NCI-H1694 treated with DMSO at 0.1 percent for 48 hours (cell line): ENCODE measurements at places on chromosomes 13 and 19.

DNA sequence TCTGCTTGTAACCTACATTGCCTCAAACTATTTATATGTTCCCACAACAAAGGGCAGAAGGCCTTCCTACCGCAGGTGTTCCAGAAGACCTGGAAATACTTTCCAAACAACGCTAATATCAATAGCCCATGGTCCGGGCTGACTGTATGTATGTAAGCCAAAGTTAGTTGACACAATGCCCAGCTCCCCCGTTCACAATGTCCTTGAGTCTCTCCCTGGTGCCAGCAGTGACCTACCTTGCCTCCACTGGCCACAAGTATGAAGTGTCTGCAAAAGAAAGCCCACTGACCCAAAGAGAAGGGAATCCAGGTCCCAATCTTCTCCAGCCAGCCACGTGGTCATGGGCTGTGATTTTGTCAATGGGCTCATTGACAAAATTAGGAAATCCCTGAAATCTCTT, 118.6 kb downstream of the DLEU7 start:
- no peak for DNase-seq

DNA sequence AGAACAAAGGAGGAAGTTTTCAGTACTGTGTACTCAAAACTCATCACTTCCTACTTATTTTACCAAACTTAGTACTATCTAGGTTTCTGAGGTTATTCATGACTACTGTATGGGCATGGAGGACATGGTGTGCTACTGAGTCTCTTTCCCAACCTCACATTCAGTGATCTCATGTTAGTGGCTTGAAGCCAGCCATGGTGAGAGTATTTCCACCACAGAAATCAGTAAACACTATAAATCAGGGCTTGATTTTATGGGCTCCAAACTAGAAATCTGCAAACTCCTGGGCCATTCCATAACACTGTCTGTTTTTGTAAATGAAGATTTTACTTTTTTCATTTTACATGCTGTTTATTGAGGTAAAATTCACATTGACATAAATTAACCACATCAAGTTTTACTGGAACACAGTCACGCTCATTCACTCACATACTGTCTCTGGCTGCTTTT, 19.7 kb downstream of the MED26 start:
- no peak for DNase-seq

DNA sequence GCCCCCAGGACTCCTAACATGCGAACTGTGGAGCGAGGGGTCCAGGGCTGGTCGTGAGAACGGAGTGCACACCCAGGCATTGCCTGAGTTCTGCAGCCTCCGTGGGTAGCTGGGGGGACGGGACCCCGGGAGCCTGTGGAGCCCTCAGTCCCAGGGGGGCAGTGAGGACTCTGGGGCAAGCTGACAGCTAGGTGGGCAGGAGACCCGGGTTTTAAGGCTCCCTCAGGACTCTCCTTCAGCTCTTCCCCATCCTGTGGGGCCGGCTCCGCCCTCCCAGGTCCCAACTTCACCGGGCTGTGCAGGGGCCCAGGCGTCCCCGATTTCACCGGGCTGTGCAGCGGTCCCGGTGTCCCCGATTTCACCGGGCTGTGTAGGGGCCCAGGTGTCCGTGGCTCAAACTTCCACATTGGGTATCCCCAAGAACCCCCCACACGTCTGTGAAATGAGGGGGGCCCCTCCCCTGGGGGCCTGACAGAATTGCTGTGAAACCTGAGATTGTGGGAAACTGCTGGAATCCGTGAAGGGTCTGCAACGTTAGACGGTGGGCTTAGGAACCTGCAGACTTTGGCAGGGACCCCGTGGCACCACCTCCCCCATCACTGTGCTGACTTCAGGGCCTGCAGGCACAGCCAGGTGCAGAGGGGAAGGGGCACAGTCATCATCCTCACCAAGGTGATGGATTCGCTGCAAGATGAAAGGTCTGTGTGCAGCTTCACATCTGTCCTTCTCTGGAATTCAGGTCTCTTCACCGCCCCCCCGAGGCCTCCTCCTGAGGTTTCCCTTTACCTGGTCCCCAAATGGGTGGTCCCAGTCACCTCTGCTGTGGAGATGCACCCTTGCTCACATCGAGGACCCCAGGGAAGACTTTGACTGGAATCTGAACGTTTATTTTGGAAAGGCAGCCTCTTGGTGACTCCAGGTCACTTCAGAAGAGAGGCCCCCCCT, 73.2 kb upstream of the MCF2L start:
- DNase-seq, result peak; percentile 100

DNA sequence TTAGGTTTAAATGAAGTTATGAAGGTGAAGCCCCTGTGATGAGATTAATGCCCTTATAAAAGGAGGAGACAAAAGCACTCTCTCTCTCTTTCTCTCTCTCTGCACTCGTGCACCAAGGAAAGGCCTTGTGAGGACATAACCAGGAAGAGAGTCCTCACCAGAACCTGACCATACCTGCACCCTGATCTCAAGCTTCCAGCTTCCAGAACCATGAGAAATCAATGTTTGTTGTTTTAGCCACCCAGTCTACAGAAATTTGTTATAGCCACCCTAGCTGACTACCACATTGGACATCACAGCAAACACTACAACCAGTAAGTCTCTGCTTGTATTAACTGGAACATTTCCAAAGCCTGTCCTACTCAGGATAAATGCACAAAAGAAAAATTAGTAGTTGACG, 34.7 kb upstream of the WDFY2 start:
- no peak for DNase-seq

- no peak for DNase-seq
Measured at GRCh38 chr19:44499559-44499958, 763 bp downstream of the ZNF180 start.

DNA sequence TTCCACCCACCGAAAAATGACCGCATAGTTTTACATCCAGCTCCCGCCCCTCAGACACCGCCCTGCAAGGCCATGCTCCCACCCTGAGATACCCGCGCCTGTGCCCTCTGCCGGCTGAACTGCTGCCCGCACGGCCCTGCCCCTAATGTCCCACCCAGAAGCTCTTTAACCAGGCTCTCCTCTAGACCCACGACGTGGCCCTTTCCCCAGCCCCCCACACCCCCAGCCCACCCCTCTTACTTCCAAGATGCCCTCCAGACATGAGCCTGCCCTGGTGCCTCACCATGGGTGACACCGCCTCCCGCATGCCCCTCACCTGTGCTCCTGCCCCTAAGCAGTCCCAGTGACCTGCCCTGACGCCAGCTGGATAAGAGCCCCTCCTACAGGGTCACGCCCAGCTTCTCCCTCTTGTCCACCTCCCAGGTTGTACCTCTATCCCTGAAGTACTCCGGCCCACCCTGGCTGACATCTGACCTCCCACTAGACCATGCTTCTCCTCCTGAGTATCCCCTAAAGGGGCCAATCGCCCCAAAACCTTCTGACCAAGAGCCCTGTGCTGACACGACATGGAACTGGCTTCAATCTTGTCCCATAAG, 51.2 kb downstream of the COLGALT1 start:
- no peak for DNase-seq

DNA sequence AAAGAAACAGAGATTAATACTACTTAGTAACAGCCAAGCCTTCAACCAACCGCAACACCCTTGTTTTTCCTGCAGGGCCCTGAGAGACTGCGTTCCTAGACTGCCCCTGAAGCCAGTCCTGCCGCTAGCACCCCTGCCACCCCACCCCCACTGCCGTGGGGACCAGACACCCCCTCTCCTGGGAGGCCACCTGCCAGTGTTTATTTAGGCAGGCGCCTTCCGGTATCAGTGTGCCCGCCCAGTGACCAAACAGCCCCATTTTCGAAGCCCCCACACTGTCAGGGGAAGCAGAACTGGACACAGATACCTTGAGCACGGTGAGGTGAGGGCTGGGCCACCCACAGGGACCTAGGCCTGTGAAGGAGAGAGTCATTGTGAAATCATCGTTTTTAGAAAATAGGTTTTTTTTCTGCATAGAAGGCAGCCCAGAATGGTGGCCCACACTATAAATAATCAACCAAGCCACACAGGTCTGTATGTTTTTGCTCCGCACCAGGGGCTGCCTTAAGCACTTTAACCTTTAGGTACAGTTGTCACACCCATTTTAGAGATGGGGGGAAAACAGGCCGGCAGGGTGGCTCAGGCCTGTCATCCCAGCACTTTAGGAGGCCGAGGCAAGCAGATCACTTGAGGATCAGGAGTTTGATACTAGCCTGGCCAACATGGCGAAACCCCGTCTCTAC, 3.5 kb upstream of the TLE5 start:
- DNase-seq, result no peak

DNA sequence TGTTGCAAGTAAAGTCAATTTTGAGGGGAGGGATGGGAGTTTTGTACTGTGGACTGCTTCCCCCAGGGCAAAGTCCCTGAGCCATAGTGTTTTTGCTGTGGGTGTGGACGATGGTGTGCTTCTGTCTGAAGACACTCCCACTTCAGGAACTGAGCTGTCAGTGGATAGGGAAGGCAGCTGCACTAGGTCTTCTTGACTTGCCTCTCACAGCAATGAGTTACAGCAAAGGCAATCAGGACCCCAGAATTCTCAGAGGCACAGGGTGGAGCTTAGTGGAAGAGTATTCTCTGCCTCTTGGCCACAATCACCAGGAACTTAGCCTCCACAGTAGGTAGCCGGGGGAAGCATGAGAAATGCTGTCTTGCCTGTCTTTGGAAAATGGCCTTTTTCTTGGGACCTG, 1416.6 kb upstream of the MIR17HG start:
- no peak for DNase-seq

DNA sequence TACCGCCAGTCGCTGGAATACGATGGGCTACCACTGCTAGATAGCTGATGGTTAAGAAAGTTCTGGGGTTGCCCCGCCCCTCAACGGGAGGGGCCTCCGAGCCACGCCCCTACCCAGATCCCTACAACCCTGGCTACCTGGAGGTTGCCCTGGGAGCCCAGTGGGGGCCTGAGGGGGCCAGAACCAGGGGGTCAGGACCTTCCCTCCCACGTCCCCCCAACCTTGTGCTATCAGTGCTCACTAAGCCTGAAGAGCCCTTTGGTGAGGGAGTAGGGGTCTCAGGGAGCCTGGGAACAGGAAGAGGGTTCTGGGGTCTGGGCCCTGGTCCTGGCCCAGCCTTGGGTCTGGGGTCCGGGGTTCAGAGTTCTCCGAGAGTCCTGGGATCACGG, 8.9 kb downstream of the OCEL1 start:
- DNase-seq, result no peak

DNA sequence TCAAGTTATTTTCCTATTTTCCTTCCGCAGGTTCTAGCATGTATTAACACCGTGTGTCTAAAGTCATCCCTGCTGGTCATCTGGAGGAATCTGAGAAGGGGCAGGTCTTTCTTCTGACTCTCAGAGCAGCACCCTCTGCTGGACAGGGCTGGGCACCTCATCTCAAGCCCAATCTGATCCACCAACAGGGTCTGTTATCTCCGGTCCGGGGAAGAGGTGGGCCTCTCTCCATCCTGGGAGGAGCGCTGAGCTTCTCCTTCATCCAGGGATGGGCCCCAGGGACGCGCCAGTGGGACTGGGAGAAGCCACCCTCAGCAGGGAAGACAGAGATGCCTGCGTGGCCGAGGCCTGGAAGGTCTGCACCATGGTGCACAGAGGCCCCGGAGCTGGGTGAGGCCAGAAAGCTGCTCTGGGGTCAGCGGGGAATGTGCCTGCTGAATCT, 26.0 kb upstream of the ZNF331 start:
- no peak for DNase-seq
